Body of pancreas (tissue), 4 donors: ENCODE measurements at places on chromosomes 5 and 9.

DNA sequence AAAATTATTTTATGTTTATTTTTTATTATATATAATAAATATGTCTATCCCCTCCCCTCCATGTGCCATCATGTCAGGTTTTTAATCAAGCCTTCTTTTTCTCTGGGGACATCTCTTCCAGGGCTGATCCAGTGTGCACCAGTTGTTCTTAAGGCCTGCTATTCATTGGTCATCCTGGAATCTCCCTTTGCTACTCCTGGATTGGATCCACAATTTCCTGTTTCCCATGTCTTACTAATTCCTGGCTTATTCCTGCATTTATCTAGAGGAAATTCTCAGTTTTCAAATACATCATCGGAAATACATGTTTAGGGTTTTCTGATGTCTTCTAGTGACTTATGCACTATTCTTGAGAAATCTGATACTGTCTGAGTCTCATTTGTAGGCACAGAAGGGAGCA is 56.8 kb downstream of the ANGPTL2 start:
- no peak for DNase-seq

DNA sequence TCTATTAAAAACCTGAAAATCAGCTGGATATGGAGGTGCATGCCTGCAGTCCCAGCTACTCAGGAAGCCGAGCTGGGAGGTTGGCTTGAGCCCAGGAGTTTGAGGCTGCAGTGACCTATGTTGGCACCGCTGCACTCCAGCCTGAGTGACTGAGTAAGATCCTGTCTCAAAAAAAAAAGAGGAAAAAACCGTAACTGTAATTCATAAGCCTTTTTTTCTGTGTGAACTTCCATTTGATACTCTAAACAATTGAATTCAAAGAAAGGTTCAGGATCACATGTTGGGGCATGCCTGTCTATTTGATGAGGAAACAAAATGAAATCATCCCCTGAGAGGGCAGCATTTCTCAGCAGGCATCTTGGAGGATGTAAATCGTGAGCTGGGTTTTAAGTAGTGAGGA is 38.8 kb downstream of the ITGA2 start:
- DNase-seq, result peak; percentile 32

GRCh38 chr9:12798066-12798770 is 23.4 kb downstream of the LURAP1L start:
- DNase-seq, result no peak

- DNase-seq, result no peak
These were observed 51.4 kb upstream of the BNC2 start for GRCh38 chr9:16921855-16922254.

DNA sequence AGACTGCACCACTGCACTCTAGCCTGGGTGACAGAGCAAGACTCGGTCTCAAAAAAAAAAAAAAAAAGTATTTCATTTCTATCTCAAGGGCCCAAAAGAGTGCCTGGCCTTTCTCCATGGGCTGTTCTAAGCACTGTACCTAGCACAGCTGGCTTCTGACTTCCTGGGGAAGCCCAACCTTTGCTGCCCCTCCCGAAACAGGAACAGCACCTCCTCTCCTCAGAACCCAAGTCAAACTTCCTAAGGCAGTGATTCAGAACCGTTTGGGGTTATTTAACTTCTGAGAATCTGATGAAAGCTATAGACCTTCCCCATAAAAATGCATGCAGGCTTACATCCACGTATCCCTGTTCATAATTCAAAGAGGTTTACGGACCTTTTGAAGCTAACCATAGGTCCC is 57.8 kb downstream of the NRG2 start:
- DNase-seq, result no peak

DNA sequence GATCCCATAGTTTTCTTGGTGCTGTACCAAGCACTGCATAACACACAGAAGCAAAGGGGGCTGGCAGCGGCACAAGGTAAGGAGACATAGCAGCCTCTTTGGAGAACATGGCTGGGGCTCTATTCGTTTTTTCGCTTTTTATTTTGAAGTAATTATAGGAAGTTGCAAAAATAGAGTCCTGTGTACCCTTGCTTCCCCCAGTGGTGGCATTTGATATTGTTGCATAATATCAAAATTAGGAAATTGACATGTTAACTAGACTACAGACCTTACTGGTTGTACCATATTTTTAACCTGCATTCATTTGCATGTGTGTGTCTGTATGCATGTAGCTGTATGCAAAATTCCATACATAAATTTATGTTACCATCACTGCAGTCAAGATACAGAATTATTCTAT is 6.6 kb upstream of the UBQLN1 start:
- DNase-seq, result no peak

DNA sequence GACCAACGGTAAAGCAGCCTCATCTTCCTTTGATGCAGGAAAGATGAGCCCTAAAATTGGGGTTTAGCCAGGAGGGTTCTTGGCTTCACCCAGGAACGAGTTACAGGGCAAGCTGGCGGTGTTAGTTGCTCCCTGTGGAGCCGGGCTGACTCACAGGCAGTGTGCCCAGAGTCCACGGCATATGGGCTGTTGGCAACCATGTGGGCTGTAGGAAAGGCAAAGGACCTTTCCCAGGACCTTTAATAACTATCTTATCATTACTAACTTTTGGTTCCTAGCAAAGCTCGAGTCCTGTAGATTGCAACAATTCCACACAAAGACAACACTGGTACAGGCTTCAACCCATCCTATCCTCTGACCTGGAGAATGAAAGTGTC is 29.8 kb upstream of the CLPTM1L start:
- peak; percentile 65 for DNase-seq

GRCh38 chr9:79812507-79813257 is 240.9 kb downstream of the TLE4 start:
- no peak for DNase-seq

DNA sequence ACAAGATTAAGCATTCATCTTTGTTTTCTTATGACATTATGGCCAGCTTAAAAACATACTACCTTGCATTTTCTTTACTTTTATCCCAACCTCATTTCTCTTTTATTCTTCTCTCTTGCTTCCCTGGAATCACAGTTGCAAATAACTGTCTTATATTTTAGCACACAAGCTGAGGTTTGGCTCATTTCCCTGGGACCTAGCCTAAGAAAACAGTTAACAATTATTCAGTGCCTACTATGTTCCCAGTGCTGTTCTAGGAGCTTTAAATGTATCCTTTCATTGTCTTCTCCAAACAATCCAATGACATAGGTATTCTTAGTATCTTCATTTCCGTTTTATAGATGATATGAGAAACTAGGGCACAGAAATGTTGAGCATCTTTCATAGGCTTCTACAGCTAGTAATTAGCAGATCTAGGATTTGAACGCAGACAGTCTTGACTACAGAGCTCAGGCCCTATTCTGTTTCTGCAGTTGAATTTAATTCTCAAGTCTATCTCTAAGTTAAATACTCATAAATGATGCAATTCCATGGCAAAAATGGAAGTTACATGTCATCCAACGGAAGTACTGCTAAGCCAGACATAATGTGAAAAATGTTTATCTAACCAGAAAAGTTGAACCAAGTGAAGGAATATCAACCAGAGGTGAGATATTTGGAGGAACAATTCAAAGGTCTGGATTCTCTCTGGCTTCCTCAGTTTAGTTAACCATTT is 52.3 kb upstream of the MTAP start:
- no peak for DNase-seq

GRCh38 chr5:119217183-119217582 is 138.6 kb upstream of the TNFAIP8 start:
- no peak for DNase-seq

GRCh38 chr5:154829589-154830218 is 20.7 kb downstream of the FAXDC2 start:
- no peak for DNase-seq

GRCh38 chr9:119083673-119084072 is 285.6 kb downstream of the BRINP1 start:
- no peak for DNase-seq

DNA sequence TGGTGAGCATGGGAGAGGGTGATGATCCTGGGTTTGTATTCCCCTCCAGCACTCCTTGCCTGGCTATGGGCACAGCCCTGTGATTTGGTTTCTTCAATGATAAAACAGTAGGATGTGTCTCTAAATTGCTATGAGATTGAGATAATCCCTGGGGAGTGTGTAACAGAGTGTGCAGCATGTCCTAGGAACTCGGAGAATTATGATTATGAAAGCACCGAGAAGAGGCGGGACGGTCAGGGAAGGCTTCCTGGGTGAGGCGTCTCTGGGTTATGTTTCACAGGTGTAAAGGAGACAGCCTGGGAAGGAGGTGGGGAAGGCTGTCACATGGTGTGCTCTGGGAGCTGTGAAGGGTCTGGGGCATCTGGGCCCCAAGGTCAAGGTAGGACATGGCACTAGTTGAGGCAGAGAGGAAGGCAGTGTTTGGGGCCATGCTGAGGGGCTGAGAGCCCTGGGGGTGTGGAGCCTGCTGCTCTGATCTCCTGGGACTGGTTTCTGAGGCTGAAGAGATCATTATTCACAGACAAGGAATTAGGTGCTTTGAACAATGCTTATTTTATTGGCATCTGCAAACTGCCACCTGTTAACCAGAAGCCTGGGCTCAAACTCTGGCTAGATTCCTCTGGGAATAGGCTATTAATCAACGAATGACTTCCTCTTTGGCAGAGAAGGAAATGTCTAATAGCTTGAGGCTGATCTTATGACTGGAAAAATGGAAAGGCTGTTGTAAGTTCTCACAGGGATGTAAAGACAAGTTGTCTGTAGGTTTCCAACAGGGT is 73.8 kb upstream of the IL12B start:
- no peak for DNase-seq

GRCh38 chr5:36273809-36274526 is 27.7 kb downstream of the RANBP3L start:
- no peak for DNase-seq

GRCh38 chr9:1049641-1050040 is 516 bp upstream of the DMRT2 start:
- DNase-seq, result no peak

DNA sequence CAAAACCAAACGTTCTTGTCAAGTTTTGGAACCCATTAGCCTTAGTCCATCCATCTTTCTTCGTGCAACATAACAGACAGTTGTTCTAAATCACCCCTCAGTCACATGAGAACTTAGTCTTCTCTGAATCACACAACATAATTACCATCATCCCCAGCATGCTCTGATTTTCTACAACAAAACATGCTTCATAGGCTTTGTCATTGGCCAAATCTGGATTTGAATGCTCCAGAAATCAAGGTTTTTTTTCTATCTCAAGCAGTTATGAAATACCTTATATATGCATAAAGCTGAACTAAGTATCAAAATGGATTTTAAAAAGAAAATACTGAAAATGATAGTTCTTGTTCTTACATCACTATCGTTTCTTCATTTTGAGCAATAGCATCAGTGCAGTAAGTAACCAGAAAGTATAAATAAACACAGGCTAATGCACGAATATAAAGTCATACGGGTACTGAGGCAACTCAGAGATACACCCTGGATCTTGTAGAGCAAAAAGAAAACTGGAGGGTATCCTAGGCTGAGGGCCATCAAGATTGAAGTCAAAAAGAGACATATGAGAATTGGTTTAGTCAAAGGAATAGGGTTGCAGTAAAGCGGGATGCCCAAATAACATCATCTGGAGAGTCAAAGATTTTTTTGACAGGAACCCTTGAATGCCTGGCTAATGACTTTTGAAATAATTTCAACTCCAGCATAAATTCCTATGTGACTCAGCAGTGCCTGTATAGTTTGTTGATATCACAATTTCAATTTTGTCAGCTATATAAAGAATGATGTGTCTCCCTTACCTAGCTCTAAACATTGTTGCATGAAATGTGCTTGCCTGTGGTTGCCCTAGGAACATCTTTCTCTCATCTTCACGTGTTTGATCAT is 164.7 kb downstream of the ADAMTSL1 start:
- DNase-seq, result no peak

DNA sequence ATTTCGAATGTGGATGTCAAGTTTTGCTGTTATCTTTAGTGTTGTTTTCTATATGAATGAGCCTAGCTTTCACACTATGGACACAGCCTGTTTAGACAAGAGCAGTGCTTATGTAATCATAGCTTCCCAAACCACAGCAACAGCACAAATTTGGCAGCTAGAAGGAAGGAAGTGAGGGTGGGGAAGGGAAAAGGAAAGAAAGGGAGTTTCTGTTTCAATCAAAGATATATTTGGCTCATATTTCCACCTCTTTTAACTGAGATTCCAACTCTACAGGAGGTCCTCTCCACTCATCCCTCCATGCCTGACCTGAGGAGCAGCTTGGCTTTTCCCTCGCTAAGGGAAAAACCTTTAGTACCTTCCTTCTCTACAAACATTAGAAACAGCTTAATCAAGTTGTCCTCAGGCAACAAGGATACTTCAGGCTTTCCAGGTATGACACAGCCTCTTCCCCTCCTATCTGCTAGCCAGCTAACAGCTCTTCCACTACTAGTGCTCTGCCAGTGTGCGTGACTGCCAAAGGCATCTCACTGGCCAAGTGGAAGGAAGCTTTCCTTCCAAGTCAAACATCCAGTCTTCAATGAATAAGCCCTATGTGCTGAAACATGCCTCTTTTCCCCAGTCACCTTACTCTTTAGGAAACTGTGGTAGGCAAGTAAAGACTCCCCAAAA is 268.6 kb upstream of the PTGER4 start:
- DNase-seq, result no peak

GRCh38 chr5:166722939-166723338 is 1568.5 kb upstream of the WWC1 start:
- DNase-seq, result no peak

DNA sequence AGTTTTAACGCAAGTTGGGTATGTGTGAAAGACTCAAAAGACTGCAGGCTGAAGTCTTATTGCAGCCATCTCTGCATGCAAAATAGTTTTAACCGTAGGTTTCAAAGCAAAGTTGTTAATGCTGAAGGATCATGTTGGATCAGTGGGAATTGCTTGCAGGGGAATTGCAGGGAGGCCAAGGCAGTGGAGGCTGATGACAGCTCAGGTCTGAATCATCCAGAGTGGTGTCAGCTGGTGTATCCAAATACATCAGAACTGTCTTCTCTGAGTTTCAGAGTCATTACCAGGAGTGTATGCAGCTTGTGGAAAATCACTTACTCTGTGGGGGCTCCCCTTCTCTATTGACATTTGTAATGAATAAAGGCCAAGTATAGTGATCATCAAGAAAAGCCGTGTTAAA is 435.7 kb downstream of the SH3GL2 start:
- no peak for DNase-seq

GRCh38 chr9:31519011-31519410 is 865.4 kb upstream of the ACO1 start:
- DNase-seq, result no peak

GRCh38 chr9:127133739-127134167 is 11.3 kb upstream of the ANGPTL2 start:
- no peak for DNase-seq

DNA sequence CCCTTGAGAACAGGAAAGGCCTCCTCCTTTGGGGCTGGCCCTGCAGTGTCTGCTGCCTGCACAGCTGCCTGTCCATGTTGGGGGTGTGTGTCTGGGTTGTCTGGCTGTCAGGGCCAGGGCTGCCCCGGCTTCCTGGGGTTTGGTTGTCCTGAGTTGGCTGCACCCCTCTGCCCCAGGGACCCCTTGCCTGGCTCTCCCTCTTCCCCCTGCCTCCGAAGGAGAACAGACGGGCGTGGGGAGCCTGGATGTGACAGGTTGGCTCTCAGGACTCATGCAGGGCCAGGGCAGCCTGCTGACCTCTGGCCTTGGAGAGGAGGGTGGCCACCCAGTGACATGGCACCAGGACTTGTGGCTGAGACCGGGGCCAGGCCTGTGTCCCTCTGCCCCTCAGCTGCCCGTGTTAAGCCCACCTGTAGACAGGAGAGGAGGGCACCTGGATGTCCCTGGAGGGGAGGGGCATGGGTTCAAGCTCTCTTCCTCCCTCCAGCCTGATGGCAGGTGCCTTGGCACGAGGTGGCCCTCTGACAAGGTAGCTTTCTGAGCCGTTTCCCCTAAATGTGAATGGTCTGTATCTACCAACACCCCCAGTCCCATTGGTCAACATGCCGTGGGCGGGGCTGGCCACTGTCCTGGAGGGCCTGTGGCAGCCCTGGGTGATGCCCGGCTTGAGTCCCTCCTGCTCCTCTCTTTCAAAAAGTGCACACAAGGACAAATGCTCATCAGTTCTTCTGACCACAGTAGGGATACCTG is 34.9 kb downstream of the WNK2 start:
- no peak for DNase-seq
